PC-9 (cell line): ENCODE measurements at places on chromosomes 3 and 15. TPM values are rescaled to one million over a fixed set of nuclear protein-coding genes. Genes with fewer than 3 reads are reported as not detected.
A peak's percentile ranks its signal among the peaks of the same experiment; 100 is the strongest.

DNA sequence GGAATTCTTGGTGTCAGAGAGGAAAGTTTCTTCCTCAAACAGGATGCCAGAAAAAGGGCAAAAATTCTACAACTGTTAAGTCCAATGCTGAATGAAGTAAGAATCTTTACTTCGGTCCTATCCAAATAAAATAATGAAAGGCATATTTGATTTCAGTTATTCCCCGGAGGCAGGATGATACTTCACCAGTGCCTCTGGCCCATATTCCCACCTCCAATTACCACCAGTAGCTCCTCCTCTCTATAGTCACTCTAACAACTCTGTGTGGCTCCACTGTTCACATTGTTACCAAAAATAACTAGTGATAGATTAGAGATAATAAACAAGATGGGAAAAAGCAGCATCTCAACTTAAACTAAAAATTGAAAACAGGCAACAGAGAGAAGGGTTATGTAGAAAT, 20.7 kb downstream of the MAP1A start:
- DNase-seq: no peak

DNA sequence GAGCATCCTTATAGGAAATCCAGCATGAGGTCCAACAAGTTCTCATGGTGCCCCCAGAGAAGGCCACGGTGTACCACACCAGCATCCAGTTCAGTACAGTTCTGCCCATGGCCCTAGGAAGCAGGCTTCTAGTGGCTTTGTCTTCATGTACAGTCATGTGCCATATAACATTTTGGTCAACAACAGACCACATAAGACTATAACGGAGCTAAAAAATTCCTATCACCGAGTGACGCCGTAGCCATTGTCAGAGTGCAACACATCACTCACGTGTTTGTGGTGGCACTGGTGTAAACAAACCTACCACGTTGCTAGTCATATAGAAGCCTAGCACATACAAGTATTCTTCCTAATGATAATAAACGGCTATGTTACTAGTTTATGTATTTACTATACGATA, 209.0 kb downstream of the ARRDC4 start:
- no peak for DNase-seq

DNA sequence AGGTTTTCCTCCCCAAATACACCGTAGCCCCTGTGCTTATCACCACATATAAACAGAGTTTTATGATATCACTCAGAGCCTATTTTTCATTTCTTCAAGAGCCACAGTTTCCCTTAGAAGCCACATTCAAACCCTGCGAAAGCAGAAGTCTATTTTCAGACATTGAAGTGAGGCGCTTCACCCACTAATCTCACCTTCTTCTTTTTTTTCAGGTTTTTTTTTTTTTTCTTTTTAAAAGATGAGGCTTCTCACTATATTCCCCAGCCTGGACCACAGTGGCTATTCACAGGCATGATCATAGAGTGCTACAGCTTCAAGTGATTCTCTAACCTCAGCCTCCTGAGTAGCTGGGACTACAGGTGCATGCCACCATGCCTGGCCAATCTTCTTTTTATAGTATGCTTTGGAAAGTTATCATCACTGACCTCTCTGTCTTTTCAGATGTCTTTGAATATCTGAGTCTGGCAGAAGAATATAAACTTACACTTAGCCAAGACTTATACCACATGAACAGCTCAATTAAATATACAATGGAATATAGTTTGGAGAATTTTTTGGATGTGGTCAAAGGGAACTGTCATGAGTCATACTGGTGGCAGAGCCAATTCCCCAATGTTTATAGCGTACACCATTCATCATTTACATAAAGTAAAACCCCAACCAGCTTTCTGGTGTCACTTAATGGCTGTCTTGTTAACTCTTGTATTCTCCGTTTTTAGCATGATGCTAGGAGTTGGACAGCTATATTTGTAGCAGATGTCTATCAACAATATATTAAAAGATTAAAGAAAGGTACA, 59.7 kb upstream of the CCDC50 start:
- DNase-seq: peak; percentile 30

- no peak for DNase-seq
These were observed 18.1 kb upstream of the ALDH1A3 start for GRCh38 chr15:100861511-100861991.

GRCh38 chr3:63891518-63891917, 20.7 kb downstream of the SCAANT1 start:
- DNase-seq: no peak

DNA sequence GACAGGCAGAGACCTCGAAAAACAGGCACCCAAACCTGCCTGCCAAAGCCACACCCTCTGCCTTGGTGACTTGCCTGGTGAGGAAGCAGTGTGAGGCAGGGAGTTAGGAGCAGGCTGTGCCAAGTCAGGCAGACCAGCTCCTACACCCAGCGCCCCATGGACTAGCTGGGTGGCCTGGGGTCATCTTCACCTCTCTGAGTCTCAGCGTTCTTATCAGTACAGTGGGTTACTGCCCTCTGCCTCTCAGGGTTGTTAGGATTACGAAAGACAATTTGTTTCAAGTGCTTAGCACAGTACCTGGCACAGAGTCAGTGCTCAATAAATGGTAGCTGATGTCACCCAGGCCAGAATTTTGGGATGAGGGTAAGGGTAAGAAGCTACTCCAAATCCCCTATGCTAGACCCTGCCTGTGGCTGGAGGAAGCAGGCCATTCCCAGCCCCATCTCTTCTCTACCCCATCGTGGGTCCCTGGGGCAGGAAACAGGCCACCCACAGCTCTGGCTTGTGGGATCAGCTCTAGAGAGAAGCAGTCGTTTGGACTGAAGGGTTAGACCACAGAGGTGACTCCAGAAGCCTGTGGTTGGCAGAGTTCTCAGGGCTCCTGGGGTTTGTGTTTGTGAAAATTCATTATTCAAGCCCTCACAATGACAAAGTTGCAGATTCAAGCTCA, 10.1 kb downstream of the SLC51B start:
- DNase-seq: peak; percentile 37

DNA sequence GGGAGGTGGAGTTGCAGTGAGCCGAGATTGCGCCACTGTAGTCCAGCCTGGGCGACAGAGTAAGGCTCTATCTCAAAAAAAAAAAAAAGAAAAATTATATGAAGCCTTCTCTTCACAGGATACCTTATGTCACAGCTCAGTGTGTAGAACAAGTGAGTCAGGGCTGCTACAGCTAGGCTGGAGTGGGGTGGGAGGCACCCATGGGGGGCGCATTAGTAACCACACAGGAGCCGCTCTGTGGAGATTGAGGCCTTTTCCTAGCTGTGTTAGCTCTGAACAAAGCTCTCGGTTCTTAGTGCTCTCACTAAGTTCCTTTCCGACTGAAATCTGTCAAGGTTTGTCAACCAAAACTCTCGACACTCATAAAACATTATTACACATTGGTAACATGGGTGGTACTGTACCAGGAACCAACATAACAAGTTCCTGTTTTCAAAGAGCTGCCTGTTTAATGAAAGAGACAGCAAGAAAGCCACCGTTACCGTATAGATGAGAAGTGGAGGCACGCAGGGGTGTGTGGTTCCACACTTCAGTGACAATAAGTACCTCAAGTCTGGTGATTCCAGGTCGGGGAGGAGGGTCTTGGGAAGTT, 4.5 kb downstream of the LRRC31 start:
- no peak for DNase-seq

DNA sequence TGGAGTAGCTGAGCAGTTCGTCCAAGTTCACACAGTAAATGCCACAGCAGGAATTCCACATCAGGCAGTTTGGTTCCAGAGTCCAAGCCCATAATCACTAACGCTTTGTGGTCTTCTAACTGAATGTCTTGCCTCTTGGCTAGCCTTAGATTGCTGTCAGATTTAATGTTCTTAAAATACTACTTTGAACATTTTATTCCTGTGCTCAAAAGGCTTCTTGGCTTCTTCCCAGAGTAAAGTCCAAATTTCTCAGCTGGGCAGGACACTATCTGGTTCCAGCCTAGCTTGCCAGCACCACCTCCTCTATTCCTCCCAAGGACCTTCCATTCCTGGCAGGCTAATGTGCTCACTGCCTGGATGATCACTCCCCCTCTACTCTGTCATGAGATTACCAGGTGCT, 256.9 kb downstream of the SQOR start:
- DNase-seq: no peak

Gene NOX5
- 0.85 and 1.5 TPM in 2 replicates for total RNA-seq

Gene NAA50
- total RNA-seq: 198 and 221 TPM in 2 replicates

Gene VPS39
- 57.6 and 64.7 TPM in 2 replicates for total RNA-seq

Gene SYNPR
- total RNA-seq: not detected in 2 replicates
